Foreskin keratinocyte (primary cell): ENCODE measurements at places on chromosomes 4 and X. TPM values are rescaled to one million over a fixed set of nuclear protein-coding genes. Genes with fewer than 3 reads are reported as not detected.

The DCAF8L2 gene
- polyA plus RNA-seq: not detected in 2 replicates

The HTT-AS gene
- not detected in 2 replicates for polyA plus RNA-seq

The WFS1 gene
- 9.7 and 10.8 TPM in 2 replicates for polyA plus RNA-seq

- DNase-seq: peak; percentile 36
Measured at GRCh38 chr4:98659741-98660462, 1.5 kb upstream of the TSPAN5 start.

The CXXC4 gene
- polyA plus RNA-seq: not detected in 2 replicates

The ADGRG4 gene
- not detected in 2 replicates for polyA plus RNA-seq

- DNase-seq: no peak
Measured at GRCh38 chr4:31411565-31411964, 691.4 kb downstream of the PCDH7 start.

DNA sequence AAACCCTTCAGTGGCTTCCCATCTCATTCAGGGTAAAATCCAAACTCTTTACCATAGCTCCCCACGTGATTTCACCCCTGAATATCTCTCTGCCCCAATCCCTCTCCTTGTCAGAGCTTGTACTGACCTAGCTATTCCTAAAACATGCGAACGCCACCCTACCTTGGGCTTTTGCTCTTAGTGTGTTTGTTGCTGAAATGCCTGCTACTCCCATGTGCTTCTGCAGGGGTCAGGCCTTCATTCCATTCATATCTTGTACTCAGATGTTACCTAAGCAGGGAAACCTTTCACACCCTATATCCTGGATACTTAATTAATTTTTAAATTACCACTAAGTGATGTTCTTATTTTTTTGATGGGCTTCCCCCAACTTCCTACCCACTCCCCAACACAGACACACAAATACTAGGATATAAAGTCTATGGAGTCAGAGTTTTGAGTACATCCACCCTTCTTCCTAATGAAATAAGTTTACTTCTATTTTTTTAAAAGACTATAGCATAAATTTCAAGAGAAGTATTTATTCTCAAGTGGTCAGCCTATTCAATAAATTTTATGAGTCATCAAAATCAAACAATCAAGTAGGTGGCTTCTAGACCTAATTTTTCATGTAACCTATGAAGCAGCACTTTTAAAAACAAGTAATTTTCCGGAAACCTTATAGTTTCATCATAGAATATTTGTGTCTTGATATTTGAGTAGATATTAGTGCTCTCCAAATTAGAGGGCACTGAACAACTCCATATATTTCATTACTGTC lies 189.4 kb downstream of the RAPGEF2 start:
- no peak for DNase-seq

DNA sequence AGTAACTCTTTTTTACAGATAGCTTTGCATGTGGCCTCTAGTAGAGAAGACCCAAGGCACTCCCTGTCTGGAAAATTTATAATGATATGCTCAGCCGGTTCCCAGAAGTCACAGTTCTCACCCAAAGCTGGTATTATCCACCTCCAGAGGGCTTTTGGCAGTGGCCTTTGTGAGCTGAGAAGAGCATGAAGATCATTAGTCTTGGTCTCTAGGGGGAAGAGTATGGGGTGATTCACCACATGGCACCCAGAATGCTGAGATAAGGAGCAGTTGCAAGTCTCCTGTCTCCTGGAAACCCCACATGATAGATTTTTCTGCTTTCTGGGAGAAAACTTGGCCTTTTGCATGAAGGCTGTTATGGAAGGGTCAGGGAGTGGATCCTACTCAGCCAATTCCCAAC lies 75.4 kb upstream of the PRPS1 start:
- no peak for DNase-seq

GRCh38 chr4:77188498-77189220 lies 31.7 kb downstream of the CCNG2 start:
- DNase-seq: no peak
